ENCODE measurements at places on chromosomes 5 and 9.

GRCh38 chr5:15501091-15501791 lies 1.3 kb downstream of the FBXL7 start:
- peak; percentile 71 for DNase-seq

DNA sequence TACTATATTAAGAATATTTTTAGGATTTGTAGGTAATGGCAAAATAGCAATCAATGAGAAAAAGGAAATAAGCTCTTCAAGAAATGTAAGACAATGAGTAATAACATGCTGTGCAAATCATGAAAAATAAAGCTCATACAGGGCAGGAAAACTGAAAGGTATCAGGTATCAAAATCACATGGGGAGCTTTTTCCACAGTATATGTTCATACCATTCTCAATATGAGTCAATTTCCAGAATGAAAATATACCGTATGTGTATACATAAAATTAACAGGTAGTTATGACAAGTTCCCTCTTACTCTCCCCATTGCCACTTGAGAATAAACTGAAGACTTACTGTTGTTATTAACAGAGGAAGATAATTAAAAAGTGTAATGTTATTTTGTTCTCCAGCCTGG lies 35.9 kb downstream of the EFCAB9 start:
- DNase-seq, result no peak

DNA sequence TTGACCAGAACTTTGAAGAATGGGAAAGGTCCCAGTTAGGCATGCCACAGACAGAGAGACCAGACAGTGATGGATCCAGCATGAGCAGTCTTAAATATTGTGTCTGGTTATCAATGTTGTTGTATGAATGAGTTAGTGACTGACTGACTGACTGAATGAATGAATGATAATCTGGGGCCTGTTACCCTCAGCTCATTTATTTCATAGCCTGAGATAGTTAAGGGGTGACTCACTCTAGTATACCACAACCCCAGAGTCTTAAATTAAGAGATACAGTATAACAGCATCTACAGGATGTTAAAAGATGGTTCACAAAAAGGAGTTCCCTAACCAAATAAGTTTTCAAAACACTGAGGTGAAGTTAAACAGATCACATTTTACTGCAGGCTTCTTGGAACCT lies 133.5 kb downstream of the SGCD start:
- no peak for DNase-seq

DNA sequence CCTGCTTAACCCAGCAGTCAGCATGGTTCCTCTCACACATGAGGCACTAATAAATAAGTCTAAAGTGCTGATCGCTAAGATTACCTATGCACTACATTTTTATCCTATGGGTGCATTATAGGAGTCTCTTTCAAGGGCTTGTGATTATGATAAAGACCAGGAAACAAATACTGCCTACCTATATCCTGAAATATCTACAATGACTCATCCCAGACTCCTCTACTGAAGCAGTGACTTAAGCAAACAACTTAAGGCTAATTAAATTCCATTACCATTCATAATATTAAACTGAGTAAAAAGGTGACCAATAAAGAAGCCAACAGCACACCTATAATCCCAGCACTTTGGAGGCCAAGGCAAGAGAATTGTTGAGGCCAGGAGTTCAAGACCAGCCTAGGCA lies 338.4 kb downstream of the DNAH5 start:
- no peak for DNase-seq

DNA sequence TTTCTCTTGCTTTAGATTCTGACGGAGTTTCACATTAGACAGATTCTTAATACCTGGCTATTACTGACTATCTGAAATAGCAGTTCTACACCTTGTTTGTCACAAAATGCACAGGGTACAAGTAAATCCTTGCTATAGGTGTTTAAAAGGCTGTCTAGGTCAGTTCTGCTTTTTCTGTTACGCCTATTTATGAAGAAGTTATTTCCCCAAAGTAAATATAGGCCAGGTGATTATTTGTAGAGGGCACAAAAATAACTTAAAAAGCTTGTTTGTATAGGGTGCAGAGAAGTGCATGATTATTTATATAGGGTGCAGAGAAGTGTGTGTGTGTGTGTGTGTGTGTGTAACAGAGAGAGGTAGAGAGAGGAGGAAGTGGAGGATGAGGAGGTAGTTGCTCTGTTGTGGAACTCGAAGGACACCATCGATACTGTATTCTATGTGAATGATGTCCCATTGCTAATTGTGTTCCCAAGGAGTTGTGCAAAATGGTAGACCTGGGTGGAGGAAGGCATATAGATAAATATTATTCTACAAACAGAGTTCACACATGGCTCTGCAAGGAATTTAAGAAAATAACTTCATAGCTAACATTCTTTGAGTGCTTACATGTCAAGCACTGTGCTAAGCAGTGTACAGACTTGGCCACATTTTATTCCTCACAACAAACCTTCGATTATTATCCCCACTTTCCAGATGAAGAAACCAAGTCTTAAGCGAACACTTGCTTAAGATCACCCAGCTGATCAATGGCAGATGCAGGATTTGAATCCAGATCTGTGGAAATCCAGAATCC lies 96.3 kb upstream of the EQTN start:
- DNase-seq, result no peak

DNA sequence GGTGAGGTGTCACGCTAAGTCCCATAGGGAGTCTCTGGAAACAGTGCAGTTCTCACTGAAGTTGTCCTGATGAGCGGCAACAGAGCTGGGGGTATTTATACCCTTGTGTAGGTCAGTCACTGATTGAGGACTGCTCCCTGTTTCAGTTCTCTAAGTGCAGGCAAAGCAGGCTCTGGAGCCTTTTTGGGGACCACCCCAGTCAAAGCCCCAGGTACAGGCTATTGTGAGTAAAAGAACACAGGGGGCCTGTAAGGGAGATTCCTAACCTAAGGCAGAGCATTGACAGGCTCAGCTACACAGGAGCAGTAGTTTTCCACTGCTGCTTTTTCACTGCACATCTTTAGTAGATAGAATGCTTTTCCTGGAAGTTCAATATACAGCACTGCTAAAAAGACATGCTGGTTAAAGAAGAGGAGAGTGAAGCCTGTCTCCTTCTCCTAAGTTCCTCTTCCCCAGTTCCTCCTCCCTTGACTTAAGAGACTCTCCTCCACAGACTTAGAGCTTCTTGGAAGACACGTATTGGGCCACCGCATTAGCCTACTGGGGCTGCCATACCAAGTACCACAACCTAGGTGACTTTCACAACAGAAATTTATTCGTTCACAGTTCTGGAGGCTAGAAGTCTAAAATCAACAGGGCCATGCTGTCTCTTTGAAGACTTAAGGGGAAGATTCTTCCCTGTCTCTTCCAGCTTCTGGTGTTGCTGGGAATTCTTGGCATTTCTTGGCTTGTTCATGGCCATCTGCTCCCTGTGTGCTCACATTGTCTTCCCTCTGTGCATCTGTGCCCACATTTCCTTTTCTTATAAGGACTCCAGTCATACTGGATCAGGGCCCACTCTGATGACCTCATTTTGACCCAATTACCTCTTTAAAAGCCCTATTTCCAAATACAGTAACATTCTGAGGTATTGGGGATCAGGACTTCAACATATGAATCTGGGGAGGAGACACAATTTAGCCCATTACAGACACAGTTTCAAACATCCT lies 221.0 kb downstream of the ESM1 start:
- DNase-seq, result no peak

DNA sequence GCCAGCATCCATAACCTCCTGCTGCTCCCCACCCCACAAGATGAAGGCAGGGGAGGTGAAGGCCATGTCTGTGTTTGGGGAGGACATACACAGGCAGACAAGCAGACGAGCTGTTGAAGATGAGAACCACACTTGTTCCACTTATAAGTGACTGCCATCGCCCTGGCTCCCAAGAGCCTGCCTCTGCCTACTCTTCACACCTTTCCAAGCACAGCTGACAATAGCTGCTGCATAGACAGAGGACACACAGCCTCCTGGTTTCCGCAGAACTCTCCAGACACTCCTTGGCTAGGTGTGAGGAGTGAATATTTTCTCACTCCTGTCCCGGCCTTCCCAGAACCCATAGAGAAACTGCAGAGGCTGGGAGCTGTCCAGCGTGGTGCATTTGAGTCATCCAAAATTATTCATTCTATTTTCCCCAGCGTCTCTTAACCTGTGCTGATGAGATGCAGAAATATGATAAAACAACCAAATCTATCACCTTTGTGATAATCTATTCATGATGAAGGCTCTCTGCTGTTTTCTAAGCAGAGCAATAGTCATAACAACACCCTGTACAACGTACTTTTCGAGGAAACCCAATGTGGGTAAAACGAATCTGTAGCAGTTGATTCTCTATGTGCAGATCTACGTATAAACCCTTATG lies 24.7 kb downstream of the KLF9 start:
- no peak for DNase-seq

- DNase-seq, result no peak
Observed at GRCh38 chr5:143592648-143593047, 189.2 kb upstream of the NR3C1 start.

- no peak for DNase-seq
Observed at GRCh38 chr5:96658272-96658671, 3.9 kb upstream of the CAST start.

DNA sequence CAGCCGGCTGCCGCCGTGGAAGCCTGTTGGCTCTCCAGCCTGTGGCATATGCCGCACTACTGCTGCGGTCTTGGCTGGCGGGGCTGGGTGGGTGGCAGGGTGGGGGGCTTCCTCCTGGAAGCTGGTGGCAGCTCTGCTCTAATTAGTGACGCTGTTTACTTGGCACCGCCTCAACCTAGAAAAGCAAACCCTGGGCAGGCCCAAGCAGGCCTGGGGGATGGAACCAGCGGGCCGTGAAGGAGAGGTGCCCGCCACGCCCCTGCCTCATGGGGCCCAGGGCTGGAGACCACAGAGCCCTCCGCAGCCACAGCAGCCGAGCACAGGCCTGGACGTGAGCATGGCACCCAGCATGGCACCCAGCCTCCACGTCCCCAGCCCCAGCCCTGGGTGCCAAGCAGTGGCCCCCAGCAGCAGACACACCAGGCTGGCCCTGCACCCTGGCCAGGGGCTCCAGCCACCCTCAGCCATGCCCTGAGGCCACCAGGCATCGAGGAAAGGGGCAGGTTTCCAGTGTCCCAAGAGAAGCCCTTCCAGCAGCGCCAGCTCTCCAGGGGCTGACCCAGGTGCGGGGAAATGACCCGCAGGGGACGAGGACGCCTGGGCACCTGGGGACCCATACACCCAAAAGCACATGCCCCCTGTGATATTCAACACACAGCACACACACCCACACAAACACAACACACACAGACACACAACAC lies 5.4 kb upstream of the CCDC187 start:
- DNase-seq, result no peak

DNA sequence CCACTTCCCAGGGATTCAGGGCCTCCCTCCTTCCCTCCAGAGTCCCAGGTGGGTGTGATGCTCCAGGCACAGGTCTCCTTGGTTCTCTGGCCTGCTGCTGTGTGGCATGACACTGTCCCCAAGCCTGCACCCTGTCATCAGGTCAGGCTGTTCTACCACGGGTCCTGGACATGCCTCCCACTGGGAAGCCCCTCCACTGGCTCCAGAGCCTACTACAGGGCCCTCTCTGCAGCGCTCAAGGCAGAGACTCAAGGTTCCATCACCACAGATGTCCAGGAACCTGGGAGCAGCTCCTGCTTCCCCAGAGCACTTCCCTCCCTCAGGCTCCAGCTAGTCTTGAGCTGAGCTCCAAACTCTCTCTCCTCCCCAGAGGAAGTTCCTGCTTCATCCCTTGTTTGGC lies 237.3 kb downstream of the PBX3 start:
- DNase-seq, result no peak

DNA sequence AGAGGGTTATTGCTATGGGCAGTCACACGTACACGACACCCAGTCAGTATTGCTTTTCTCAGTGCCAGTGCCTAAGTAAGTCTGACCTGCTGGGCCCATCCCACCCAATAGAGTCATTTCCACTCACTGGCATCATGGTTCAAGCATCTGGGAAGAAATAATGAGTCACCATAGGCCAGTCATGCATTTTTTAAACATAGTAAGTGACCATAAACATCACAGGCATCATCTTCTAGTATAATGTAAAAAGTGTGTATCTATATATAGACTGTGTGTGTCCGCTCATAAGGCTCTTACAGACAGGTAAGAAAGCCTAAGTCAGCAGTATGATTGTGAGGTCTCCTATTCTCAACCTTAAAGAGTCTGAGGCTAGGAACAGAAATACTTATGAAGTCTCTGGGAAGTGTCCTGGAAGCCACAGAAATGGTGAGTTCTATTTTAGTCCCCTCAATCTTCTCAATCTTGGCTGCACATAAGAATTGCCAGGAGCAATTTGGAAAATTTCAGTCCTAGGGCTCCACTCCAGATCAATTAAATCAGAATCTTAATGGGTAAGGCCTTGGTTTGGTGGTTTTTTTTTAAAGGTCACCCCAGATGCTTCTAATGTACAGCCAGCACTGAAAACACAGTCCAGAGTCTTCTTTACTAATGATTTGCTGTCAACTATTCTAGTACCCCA lies 65.2 kb downstream of the ZNF366 start:
- no peak for DNase-seq

GRCh38 chr9:109513871-109514270 lies 15.8 kb upstream of the PTPN3 start:
- no peak for DNase-seq

DNA sequence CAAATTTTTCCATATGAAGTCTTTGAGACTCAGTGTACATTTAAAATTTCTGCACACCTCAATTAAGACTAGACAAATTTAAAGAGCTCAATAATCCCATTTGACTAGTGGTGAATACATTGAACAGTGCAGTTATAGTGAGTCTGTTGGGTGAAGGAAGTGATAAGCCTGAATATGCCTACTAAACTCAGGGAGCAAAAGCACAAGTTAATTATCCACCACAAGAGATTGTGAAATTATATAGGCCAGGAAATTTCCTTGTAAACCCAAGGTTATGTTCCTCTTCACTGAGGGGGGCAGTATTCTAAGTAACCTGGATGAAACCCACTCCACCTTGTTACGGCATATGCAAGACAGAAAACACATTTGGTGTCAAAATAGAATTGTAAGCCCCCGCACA lies 612.9 kb upstream of the DAB2 start:
- DNase-seq, result no peak

GRCh38 chr5:62473209-62473608 lies 60.6 kb downstream of the IPO11 start:
- no peak for DNase-seq

GRCh38 chr5:142798099-142798770 lies 28.1 kb downstream of the ARHGAP26 start:
- no peak for DNase-seq

GRCh38 chr9:111350556-111350955 lies 20.5 kb upstream of the OR2K2 start:
- no peak for DNase-seq

DNA sequence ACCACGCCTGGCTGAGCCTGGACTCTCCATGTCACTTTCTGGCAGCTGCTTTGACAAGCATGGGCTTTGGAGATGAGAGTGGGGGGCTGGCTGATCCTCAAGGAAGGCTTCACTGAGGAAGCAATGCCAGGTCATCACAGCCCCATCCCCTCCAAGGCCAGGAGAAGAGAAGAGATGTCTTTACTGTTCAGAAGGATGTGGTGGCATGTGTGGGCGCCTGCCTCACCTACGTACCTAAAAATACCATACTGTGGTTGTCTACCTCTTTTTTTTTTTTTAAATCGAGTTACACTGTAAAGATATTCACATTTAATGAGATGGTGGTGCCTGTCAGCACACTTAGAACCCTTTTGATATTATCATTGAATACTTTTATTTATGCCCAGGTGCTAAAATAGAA lies 26.4 kb upstream of the CTNNA1 start:
- DNase-seq, result no peak

- no peak for DNase-seq
Observed at GRCh38 chr5:50717651-50718050, 51.2 kb downstream of the PARP8 start.
